ENCODE measurements at places on chromosomes 12 and 14. TPM values are rescaled to one million over a fixed set of nuclear protein-coding genes. Genes with fewer than 3 reads are reported as not detected.

DNA sequence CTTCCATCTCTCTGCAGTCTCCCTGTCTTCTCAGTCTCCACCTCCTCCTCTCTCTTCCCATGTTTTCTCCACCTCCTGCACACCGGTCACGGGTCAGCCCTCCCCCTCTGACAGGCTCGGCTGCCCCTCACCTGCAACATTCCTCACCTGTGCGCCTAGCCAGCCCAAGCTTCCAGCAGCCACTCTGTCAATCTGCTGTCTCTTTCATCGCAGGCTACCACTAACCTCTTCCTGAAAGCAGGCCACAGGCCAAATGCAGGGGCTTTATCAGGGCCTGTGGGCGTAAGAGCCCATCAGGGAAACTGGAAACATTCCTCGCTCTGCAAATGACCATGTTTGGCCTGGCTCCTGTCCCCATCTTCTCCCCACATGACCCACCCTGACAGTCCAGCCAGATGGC is 34.5 kb downstream of the CMKLR1 start:
- H3K4me3 ChIP-seq, result no peak overlapping the region
- no peaks in the 10 kb centered on the region for H3K36me3 ChIP-seq
- H3K27ac ChIP-seq, result peak overlapping the region; percentile 19

Gene RERGL
- total RNA-seq, result not detected

- no peak overlapping the region for H3K4me3 ChIP-seq
- DNase-seq, result no peak
Measured at GRCh38 chr12:70828351-70828750, 92.2 kb downstream of the PTPRR start.

DNA sequence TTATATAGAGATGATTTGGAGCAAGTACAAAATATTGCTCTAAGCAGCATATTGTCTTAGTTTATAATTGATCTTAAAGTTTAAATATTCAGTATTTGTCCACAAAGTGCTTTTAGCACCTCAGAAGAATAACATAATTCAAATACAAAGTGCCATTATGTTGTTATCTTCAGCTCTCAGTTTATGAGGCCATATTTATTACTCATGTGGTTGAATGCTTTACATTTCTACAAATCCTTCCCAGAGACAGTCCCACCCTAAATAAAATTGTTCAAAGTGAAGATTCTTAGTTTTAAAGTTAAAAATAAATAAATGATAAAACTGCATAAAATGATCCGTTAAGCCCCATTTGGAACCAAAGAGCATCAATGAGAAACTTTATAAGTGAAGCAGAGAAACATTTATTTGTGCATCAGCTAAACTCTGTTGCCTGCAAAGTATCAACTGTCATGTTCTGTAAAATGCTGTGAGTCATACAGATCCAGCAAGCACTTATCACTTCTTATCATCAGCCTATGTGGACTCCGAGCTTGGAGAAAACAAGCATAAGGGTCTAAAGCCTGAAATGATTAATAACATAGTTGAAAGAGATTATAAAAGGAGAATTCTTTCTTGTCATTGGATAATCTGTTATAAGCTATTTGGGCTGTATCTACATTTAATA is 218.9 kb downstream of the ADAMTS20 start:
- no peaks in the 10 kb centered on the region for H3K4me1 ChIP-seq
- DNase-seq, result no peak
- no peaks in the 10 kb centered on the region for H3K27me3 ChIP-seq
- H3K4me3 ChIP-seq, result no peak overlapping the region
- H3K27ac ChIP-seq, result no peak overlapping the region

GRCh38 chr14:93742761-93743160 is 45.5 kb downstream of the PRIMA1 start:
- no peak overlapping the region for H3K27ac ChIP-seq
- no peaks in the 10 kb centered on the region for H3K4me1 ChIP-seq
- no peak for DNase-seq

Gene GPX2
- 26.7 TPM for total RNA-seq

Gene VRTN
- not detected for total RNA-seq

DNA sequence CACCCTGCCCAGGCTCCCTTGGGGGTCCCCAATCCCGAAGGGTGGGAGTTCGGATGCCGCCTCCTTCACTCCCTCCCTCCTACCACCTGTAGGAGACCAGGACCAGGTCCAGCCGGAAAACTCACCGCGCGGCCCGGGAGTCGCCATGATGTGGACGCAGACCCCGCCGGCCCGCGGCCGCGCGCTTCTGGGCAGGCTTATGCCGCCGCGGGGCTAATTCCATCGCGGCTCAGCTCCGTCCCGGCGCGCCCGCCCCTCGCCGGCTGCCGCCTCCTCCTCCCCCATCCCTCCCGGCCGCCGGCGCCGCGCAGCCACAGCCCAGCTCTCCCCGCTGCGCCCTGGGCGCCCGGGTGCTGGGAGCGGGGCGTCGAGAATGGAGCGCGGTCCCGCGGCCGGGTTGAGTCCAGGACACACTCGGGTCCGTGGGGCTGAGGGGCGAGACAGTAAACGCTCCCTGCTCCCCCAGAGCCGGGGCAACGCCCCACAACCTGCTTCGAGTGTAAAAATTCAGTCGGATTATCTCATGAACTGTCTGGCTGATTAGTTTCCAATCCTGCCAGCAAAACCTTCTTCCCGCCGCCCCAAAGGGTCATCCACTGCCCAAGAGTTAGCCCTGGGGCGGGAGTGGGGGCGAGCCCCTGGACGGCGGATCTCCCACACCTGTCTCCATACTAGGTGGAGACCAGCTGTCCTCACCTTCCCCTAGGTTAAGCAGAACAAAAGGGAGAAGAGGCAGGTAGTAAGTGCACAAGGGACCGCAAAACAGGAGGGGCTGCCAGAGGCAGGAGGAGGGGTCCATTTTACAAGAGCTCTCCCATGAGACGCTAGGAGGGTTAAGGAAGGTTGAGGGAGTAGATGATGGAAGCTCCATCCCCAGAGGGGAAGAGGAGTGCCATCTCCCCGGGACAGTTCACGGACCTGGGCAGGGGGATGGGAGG is at the start of gene ANO2:
ANO2 (minus strand) TSS at position 189 of the 938 bp plus-strand sequence; CDS start at position 147, 42 bp downstream.
- H3K4me3 ChIP-seq, result no peak within 1 kb of the TSS
- H3K4me1 ChIP-seq, result peaks cover 14% of the 10 kb centered on the region
- H3K27ac ChIP-seq, result no peak within 1 kb of the TSS

- H3K4me3 ChIP-seq, result no peak overlapping the region
- H3K27ac ChIP-seq, result no peak overlapping the region
- no peaks in the 10 kb centered on the region for H3K4me1 ChIP-seq
- H3K36me3 ChIP-seq, result no peaks in the 10 kb centered on the region
- no peaks in the 10 kb centered on the region for H3K27me3 ChIP-seq
- no peak for DNase-seq
Measured at GRCh38 chr12:58455136-58455535, 465.2 kb downstream of the LRIG3 start.

DNA sequence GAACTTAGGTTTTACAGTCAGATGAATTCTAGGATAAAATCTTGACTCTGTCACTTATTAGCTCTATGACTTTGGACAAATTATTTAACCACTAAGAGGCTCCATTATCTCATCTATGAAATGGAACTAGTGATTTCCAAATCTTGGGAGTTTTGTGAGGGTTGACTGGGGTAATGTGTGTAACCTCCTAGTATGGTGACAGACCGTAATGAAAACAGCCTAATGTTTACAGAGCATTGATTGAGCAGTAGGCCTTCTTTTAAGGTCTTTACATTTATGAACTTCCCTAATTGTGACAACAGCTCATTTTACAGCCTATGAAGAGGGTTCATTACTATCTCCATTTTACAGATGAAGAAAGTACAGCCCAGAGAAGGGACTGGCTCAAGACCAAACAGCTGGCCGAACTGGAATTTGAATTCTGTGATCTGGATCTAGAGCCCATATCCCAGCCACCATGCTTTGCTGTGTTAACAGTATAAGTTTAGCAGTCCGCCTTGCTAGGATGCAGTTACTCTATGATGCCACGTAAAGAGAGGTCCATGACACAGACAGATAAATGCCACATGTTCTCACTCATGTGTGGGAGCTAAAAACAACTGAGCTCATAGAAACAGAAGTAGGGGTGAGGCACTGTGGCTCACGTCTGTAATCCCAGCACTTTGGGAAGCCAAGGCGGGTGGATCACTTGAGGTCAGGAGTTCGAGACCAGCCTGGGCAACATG is 9.1 kb upstream of the FBXL14 start:
- H3K27me3 ChIP-seq, result no peaks in the 10 kb centered on the region
- H3K4me1 ChIP-seq, result peaks cover 17% of the 10 kb centered on the region
- no peak overlapping the region for H3K27ac ChIP-seq
- no peak overlapping the region for H3K4me3 ChIP-seq
- no peaks in the 10 kb centered on the region for H3K36me3 ChIP-seq

Gene USP44
- total RNA-seq, result 7.0 TPM

GRCh38 chr14:94717808-94718207 is 52.1 kb downstream of the GSC start:
- H3K4me1 ChIP-seq, result no peaks in the 10 kb centered on the region
- H3K27me3 ChIP-seq, result no peaks in the 10 kb centered on the region
- no peak for DNase-seq
- H3K4me3 ChIP-seq, result no peak overlapping the region

- H3K27ac ChIP-seq, result no peak overlapping the region
- no peak for DNase-seq
- no peaks in the 10 kb centered on the region for H3K27me3 ChIP-seq
- H3K4me1 ChIP-seq, result no peaks in the 10 kb centered on the region
- H3K36me3 ChIP-seq, result no peaks in the 10 kb centered on the region
- no peak overlapping the region for H3K4me3 ChIP-seq
Measured at GRCh38 chr12:88445705-88446394, 134.4 kb downstream of the KITLG start.

GRCh38 chr12:12915656-12916055 is 24.3 kb downstream of the GPRC5A start:
- no peak overlapping the region for H3K27ac ChIP-seq
- no peaks in the 10 kb centered on the region for H3K27me3 ChIP-seq
- no peak for DNase-seq
- no peaks in the 10 kb centered on the region for H3K36me3 ChIP-seq
- no peak overlapping the region for H3K4me3 ChIP-seq

DNA sequence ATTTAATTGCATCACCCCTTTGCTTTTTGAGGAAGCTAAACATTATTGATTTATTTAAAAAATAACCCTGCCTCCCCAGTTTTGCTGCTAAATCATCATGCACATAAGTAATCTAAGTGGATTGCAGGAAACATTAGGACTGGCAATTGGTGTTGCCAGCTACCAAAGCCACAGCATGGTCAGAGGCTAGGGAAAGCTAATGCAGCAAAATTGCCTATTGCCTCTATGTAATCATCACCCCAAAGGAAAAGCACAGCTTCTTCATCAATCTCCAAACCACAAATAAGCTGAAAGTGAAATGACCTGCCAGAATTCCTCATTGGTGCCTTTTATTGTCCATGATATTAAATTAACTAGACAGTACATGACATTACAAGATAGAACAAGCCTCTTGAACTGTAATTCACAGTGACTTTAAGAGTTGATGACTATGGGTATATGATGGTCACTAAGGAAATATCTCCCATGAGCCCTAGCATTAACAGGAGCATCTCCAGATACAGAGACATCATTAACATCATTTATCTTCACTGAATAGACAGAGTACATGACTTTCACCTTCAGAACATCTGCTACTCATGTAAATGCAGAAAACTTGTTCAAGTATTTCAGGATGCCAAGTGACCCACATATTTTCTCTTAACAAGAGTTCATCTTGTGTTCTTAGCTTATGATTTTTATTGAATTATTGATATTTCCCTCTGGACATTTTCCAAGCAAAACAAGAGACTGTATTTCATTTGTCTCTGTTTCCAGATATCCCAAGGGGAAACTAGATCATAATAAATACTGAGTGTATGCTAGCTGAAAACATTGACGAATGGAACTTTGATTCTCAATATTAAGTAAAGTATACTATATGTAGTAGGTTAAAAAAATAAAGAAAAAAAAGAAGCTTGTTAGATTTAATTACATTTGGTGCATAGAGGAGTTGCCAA is 29.4 kb downstream of the PTPRR start:
- H3K36me3 ChIP-seq, result no peaks in the 10 kb centered on the region
- H3K4me3 ChIP-seq, result no peak overlapping the region
- no peaks in the 10 kb centered on the region for H3K27me3 ChIP-seq
- no peak for DNase-seq

Gene BATF
- total RNA-seq, result not detected
